ENCODE measurements at places on chromosomes 6 and 20.

DNA sequence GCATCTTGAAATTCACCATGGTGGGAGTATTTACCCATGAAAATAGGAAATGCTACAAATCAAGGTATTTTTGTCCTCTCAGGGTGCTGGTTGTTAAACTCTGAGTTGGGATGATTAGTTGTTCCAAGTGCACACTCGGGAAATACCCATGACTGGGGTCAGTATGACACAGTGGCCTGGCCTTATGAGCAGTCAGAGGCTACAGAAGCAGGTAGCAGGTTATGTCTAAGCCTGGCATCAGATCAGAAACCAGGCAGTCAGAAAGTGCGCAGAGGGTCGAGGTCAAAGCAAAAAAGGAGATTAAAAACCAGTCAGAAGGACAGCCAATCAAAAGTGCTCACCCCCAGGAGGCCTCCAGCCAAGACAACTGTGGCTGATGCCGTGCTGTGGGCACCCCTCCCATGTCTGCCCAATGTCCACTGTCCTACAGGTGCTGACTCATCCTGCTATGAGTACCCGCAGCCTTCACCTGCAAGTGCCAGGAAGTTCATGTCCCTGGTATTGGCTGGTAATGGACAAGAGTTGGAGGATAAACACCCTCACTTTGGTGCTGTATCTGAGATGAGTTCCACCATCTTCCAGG is 117.4 kb upstream of the SLC24A3 start:
- no peak for DNase-seq

- no peak for DNase-seq
Observed at GRCh38 chr6:52157301-52157941, 28.8 kb upstream of the IL17A start.

- no peak for DNase-seq
Observed at GRCh38 chr6:169573883-169574282, 127.9 kb downstream of the WDR27 start.

- no peak for DNase-seq
Observed at GRCh38 chr6:121526282-121526681, 90.8 kb downstream of the GJA1 start.

GRCh38 chr6:12653486-12653885 is 63.1 kb upstream of the PHACTR1 start:
- no peak for DNase-seq

- DNase-seq, result no peak
Observed at GRCh38 chr6:122894791-122895190, 101.2 kb upstream of the CLVS2 start.

DNA sequence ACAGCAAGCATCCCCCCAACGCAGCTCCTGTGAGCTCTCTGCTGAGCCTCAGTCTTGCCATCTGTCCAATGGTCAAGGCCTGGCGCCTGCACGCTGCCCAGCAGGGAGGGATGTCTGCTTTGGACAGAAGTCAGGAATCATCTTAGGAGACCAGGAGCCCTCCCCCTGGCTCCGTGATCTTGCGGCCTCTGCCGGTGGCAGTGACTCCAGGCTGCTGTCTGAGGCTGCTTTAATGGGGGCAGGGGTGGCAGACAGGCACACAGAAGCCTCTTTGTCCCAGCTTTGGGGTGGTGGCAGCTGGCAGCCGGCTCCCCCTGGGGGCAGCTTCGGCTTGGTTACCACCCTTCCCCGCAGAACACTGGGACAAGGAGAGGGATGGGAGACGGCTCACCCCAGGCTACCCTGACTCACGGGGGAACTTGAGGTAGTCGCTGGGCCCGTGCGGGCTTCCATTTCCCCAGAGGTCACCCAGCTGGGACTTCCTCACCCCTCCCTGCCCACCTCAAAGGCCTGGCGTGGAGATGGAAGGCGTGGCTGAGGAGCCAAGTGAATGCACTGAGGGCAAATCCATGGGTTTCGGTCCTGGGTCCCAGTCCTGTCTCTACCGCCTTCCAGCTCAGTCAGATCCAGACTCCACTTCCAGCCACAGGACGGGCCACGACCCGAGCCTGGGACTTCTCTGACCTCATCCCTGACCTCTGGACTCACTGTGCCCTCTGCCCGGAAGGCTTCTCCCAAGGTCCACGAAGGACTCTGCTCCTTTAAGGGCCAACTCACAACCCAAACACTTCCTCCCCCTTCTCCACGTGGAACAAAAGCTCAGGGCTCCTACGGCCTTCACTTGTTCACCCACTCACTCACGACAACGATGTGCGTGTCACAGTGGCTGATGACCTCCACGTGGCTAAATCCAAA is 14.8 kb downstream of the PEDS1 start:
- peak; percentile 75 for DNase-seq

GRCh38 chr6:79971193-79971592 is 23.8 kb upstream of the ELOVL4 start:
- DNase-seq, result no peak

GRCh38 chr6:29959467-29959866 is 17.1 kb downstream of the HLA-A start:
- DNase-seq, result no peak

- DNase-seq, result no peak
Observed at GRCh38 chr6:73704260-73704659, 8.3 kb downstream of the CD109 start.

GRCh38 chr6:54070025-54070424 is 41.2 kb upstream of the MLIP start:
- DNase-seq, result no peak

- DNase-seq, result peak; percentile 88
Observed at GRCh38 chr20:63230800-63231268, 4.9 kb upstream of the BIRC7 start.

DNA sequence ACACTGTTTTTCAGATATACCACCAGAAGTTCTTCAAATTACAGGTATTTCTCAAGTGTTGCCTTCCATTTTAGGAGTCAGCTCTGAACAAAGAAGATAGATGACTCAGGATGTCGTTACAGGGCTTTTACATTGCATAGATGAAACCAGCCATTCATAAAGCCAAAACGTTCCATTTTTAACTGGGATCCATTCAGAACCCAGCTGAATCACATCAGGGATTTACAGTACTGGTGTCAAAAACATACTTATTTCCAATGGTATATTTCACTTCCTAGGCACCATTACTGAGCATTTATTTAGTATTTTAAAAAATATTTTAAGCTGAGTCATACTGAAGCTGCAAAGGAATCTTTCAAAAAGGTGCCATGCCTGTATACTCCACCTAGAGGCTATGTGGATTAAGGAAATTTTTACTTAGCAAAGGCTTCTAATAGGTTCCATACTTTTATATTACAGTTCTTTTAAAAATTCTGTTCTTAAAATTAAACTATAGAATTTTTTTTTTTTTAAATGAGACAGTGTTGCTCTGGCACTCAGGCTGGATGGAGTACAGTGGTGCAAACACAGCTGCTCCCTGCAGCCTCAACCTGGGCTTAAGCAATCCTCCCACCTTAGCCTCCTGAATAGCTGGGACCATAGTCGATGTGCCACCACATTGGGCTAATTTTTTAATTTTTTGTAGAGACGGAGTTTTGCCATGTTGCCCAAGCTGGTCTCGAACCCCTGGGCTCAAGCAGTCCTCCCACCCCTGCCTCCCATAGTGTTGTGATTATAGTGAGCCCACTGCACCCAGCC is 2.6 kb downstream of the ASF1A start:
- DNase-seq, result peak; percentile 32
